Stimulated activated CD8-positive, alpha-beta memory T cell treated with anti-CD3 and anti-CD28 coated beads, Interleukin-4, amount 100 ng/mL, for 4 hours (primary cell): ENCODE measurements at places on chromosomes 11 and 22.

DNA sequence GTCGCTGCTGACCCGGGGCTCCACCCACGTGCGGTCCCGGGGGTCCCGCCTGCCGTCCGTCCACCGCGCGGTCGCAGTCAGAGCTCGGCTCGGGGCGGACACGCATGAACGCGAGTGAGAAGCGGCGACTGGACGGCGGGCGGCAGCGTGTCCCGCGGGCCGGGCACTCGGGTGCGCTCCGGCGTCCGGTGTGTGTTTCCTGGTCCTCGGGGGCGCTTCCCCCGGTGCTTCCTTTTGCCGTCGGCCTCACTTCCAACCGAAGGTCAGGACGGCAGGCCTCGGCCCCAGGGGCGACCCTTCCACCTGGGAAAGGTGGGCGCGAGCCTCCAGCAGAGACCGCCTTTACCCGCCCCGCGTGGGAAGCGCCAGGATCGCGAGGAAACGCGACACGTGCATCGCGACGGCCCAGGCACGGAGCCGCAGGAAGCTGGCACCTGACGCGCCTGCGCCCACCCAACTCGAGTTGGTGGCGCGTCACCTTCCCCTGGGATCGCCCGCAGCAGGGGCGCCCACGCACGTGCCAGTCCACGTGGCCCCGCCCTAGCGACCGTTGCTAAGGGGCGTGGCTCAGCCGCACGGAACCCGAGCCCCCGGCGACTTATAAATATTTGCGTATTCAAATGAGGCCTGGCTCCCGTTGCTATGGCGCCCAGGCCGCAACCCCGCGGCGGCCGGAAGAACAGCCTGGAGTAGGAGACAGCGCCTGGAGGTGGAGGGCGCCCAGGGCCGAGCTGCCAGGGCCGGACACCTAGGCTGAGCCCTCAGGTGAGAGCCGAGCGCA lies at the start of gene LRRC56:
TSS of gene LRRC56 (plus strand) at position 687 of the 781 bp plus-strand sequence. CDS start 3,158 bp downstream, outside the sequence.
- peak; percentile 88 for DNase-seq

DNA sequence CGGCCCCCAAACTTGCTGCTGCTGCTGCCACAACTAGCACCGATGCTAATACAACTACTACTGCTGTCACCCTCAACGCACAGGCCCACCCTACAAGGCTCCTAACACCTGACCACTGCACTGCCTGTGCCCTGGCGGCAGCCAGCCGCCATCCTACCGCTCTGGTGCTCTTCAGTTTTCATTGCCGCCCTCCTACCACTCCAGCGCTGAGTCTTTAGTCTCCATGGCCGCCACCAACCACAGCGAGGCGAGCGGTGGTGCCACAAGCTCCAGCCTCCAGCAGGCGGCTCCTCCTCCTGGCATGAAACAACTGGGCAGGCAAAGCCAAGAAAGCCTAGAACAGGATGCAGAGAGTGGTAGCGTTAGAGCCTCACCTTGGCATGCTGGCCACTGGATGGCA lies 5.0 kb upstream of the RFPL3 start:
- DNase-seq, result no peak

DNA sequence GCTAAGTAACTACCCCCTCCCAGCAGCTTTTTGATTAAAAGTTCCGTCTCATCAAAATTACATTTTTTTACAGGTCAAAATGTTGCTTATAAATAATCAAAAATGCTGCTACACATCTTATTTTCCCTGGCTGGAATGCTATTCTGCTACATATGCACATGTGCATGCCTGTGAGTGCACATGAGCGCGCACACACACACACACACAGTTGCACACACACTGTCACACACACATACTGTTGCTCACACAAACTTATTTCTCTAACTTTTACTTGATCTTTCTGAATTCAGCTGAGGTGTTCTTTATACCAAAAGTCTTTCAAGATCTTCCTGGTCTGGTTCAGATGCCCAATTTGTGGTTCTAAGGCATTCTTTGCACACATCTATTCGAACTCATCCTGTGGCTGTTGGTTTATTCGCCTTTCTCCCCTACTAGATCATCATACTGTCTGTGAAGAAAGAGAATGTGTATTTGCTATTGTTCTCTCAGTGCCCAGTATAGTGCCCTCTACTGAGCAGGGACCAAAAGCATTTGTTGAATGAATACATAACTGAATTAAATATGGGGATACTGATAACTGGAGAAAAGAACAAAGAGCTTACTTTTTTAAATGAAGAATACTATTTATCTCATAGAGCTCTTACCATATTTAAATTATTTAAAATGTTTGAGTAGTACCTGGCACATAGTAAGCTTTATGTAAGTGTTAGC lies 68.1 kb upstream of the CCDC179 start:
- no peak for DNase-seq

GRCh38 chr22:37082251-37082873 lies 27.2 kb downstream of the TMPRSS6 start:
- DNase-seq, result no peak

DNA sequence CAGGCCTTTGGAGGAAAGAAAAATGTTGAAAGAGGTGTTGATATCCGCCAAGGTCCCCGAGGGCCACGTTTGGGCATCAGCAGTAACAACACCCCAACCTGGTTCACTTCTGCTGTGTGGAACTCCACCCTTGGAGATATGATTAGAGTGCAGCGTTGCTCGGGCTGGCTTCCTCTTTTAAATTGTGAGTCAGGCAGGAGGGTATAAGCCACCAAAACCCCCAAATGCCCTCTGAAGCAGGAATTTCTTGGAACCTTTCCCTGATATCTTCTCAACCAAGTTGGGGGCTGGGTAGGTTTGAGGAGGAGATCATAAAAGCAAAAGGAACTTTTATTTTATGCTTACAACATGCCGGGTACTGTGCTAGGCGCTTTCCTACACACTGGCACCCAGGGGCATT lies 6.4 kb upstream of the C11orf96 start:
- DNase-seq, result no peak
